Activated CD4-positive, alpha-beta T cell treated with anti-CD3 and anti-CD28 coated beads, Interleukin-2, amount 10 ng/mL, durations not matched to agents 24 days and 14 days (primary cell): ENCODE measurements at places on chromosomes 3 and 15.

- peak; percentile 83 for DNase-seq
Measured at GRCh38 chr15:77870195-77871065, 207.1 kb downstream of the TBC1D2B start.

- no peak for DNase-seq
Measured at GRCh38 chr15:74664028-74664616, 31.7 kb downstream of the EDC3 start.

DNA sequence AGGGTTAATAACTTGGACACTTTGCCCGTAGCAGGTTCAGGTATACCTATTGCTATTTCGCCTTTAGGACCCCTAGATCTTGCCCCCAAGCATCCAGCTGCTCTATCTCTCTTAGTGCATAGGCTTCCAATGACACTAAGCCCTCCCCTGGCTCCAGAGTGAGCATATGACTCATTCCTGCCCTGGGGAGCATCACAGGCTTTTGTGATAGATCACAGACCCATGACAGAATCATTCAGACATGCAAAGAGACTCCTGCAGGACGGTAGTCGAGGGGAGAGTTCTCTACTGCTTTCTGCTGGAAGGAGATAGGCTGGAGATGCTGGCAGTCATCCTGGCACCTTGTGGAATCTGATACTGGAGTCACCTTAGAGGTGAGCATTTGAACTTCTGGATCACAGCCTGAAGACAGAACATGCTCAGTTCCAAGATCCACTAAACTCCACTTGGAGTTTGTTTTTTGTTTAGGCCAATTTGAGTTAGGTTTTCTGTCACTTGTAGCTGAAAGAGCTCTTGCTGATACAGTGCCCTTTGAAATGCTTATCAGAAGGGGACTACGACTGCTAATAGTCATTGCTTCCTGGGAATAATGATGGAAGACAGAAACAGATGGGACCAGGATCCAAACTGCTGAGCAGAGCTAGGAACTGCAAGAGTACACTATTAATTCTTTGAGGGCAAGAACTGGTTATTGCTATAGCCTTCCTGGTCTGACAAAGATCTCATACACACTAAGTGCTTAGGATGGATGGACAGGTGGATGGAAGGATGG lies 11.0 kb downstream of the LYSMD2 start:
- DNase-seq: peak; percentile 68

DNA sequence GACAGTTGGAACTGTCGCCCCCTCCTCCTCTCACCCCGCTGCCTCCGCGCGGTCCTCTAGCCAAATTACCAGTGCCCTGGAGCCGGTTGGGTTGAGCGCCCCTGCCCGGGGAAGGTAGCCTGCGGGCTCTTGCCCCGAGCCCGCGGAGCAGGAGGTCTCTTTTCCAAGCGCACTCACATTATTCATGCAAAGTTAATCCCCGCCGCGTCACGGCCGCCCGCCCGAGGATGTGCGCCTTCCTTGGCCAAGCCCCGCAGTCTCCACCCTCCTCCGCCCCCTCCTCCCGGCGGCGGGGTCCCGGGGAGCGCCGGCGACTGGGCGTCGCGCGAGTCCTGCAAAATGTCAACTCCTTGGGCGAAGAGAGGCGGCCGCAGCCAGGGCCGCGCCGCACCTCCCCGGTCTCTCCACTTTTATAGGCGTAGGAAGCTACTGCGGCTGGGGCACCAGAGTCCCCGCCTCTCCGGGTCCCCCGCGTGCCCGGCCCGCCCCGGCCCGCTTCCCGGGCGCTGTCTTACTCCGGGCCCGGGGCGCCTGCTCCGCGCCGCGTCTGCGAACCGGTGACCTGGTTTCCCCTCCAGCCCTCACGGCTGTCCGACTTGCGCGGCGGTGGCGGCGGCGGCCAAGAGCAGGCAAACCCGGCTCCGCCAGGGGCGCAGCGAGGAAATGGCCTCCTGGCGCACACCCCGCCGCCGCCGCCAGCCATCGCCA lies at the start of gene THRB:
Gene THRB, minus strand, starts transcription at position 233 of the 708 bp plus-strand sequence.
- no peak for DNase-seq

- no peak for DNase-seq
Measured at GRCh38 chr3:151091685-151092345, 6.4 kb downstream of the MED12L start.

DNA sequence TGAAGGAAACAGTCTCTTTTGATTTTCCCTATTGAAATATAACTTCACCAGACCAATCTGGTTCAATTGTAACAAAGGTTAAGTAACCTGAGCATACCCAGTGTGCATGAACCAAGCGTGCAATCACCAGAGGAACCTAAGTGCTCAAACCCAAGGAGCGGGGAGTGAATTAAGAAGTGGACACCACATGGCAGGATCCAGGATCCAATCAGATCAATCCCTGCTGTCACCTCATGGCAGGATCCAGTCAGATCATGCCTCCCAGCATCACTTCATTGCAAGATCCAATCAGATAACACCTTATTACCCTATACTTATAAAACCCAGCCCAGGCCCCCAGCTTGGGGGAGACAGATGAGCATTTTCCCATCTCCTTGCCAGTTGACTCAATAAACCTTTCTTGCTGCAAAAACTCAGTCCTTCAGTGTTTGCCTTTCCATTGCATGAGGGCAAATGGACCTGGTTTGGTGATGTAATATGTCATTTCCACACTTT lies 38.9 kb upstream of the RNU6-1 start:
- no peak for DNase-seq

DNA sequence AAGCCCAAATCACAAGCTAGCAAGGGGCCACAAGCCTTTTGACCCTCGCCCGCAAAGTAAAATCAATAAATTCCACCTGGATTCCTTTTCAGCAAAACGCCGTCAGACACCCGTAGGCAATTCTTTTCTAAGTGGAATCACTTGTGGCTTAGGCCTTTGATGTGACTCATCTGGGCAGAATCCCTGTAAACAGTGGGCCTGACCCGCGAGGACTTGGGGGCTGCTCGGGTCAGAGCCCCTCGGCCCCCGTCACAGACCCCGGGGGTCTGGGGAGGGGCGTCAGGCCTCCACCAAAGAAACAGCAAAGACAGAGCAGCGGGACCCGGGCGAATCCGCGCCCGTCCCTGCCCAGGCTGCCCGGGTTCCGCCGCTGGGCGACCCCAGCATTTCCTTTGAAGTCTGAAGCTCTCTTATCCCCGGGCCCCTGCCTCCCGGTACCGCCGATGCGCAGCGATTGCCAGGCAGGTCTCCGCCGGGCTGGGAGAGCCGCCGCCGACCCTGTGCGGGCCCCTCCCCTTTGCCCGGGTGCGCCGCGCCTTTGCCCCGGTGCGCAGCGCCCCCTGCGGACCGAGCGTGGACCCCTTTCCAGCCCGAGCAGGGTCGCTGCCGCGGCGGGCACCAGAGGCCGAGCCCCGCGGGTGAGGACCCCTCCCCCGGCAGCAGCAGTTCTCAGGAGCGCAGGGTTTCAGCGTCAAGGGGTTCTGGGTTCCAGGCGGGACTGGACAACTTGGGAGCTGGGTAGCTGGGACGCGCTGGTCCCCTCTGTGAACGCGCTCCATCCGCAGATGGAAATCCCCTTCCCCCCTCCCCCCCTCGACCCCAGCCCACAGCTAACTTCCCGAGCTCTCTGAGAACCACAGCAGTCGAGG lies 178.3 kb downstream of the UACA start:
- peak; percentile 73 for DNase-seq

- DNase-seq: no peak
Measured at GRCh38 chr3:48500656-48501055, 3.3 kb downstream of the SHISA5 start.

- no peak for DNase-seq
Measured at GRCh38 chr3:133368371-133369067, 31.3 kb upstream of the BFSP2 start.

- DNase-seq: peak; percentile 69
Measured at GRCh38 chr3:143885780-143886427, 37.6 kb upstream of the SLC9A9 start.

DNA sequence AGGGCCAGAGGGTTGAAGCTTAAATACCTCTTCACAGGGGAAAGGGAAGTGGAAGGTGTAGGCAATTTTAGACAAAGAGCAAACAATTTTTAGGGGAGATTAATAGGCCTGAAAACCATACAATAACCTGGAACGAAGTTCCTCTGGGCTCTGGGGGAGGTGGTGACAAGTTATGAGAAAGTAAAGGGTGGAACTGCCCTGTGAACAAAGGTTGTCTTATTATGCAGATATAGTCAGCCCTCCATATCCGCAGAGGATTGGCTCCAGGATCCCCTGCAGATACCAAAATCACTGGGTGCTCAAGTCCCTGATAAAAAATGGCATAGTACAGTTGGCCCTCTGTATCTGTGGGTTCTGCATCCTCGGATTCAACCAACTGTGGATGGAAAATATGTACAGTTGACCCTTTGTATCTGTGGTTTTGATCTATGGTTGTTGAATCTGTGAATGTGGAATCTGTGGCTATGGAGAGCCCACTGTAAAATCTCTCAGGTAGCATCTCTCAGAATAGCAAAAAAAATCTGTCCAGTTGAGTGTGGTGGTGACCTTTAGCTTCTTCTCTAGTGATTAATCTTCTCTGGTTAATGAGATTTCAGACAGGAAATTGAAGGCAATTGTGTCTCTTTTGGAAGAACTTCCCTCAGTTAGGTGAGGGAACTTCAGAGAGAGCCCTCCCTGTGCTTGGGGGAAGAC lies 40.2 kb downstream of the CLEC3B start:
- no peak for DNase-seq

GRCh38 chr3:46701181-46701939 lies at the start of gene TMIE:
Gene TMIE (plus strand): TSS chr3:46701392. CDS start chr3:46701488, 96 bp downstream.
- DNase-seq: no peak

GRCh38 chr3:126102530-126102951 lies 18.6 kb upstream of the SLC41A3 start:
- no peak for DNase-seq

DNA sequence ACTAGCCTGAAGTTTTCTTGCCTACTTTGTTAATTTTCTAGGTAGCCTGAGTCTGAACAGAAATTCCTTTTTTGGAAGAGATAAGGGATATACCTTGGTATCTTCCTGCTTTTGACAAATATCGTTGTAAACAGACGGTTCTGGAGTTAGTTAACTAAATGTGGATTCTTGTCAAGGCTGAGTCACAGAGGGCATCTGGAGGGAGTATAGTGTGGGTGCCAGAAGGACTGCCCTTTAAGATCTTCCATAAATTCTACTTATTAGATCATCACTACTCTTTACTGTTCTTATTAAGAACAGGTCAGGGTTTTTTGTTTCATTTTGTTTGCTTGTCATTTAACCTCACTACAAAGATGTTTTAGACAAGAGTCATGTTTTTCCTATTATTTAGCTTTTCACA lies 125.3 kb upstream of the SKOR1 start:
- DNase-seq: no peak

GRCh38 chr3:10421996-10422395 lies 83.4 kb downstream of the ATP2B2 start:
- no peak for DNase-seq

GRCh38 chr3:69806735-69807438 lies 67.6 kb downstream of the MITF start:
- no peak for DNase-seq

- DNase-seq: peak; percentile 93
Measured at GRCh38 chr3:186931532-186932280, 1.4 kb downstream of the ST6GAL1 start.

- no peak for DNase-seq
Measured at GRCh38 chr3:124916837-124917409, 17.6 kb downstream of the MUC13 start.

GRCh38 chr3:178802259-178802658 lies 266.0 kb downstream of the KCNMB2 start:
- no peak for DNase-seq

- DNase-seq: no peak
Measured at GRCh38 chr3:134594331-134594741, 56.5 kb downstream of the KY start.

DNA sequence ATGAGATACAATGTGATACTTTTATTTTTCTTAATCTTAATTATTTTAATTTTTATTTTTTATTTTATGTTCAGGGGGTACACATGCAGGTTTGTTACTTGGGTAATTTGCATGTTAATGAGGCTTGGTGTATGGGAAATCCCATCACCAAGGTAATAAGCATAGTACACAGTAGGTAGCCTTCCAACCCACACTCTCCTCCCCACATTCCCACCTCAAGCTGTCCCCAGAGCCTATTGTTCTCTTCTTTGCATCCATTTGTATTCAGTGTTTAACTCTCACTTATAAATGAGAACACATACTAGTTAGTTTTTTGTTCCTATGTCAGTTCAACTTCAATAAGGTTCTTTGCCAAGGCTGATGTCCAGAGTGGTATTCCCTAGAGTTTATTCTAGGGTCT lies 1375.4 kb downstream of the NSUN3 start:
- DNase-seq: no peak

DNA sequence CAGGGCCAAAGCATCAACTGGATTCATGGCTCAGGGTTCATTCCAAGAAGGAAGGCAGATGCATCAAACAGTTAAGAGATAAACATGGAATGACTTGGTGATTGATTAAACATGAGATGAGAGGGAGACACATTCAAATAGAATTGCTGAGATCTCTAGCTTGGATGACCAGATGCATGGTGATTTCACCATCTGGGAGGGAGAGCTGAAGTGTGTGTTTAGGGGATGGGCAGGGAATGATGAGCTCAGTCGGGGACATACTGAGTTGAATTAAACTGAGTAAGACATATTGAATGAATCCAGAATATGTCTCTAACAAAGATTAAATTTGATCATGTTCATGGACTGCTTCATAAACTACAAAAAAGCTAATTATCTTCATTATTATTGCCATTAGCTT lies 35.5 kb downstream of the CADPS start:
- DNase-seq: no peak

- DNase-seq: peak; percentile 89
Measured at GRCh38 chr3:50542177-50543034, 25.1 kb downstream of the C3orf18 start.

GRCh38 chr3:5057272-5057671 lies 64.8 kb upstream of the ARL8B start:
- DNase-seq: no peak

DNA sequence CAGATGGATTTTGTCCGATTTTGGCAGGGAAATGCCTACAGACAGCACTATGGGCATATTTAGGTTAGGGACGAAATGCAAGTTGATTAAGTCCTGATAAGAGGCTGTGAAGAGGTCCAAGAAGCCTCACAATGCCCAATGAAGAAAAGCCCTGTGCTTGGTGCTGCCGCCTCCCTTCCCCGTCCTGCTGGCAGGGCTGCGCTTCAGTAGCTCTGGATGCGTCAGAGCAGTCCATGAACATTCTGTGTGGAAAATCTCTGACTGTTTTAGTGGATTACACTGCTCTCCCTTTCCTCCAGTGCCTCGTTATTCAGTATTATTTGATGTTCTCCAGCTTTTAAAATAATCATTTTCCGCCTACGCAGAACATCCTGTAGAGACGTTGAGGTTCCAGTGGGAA lies 39.6 kb downstream of the MLH1 start:
- DNase-seq: no peak

DNA sequence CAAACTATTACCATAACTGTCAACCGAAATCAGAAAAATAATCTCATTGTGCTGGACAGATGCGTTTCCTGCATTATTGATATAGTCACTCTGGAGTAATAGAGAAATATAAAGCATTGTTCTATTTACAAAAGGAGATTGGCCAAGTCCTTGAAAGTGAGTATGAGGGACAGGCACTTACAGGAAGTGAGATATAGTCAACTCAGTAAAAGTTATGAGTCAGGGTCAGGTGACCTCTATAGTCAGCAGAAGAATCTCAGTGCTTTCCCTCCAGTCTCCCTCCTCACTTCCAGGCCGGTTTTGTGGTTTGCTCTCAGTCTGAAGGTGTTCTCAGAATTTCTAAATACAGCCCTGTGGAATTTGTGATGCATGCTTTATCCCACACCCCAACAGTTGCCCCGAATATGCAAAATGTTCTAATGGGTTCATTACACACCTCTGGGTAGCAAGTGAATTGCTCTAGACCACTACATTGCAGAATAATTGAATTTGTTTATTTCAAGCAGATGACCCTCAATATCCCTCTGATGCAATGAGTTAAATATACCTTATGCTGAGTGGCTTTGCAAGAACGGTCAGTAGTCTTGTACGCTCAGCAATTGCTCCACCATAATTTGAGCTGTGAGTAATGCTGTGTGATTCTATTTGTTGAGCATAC lies 787.7 kb downstream of the MCTP2 start:
- no peak for DNase-seq
